ENCODE measurements at places on chromosomes 5 and 9. TPM values are rescaled to one million over a fixed set of nuclear protein-coding genes. Genes with fewer than 3 reads are reported as not detected.

SPAG8 gene
- 3.2 TPM for total RNA-seq

PCDHGC5 gene
- 3.2 TPM for total RNA-seq

FSD1L gene
- 4.8 TPM for total RNA-seq

IDNK gene
- 3.3 TPM for total RNA-seq

MSMP gene
- total RNA-seq, result not detected

AGTPBP1 gene
- 64.4 TPM for total RNA-seq

CSF2 gene
- not detected for total RNA-seq

FGF18 gene
- total RNA-seq, result 18.5 TPM

NUTM2F gene
- not detected for total RNA-seq

DNAJC25 gene
- total RNA-seq, result 5.3 TPM

DNA sequence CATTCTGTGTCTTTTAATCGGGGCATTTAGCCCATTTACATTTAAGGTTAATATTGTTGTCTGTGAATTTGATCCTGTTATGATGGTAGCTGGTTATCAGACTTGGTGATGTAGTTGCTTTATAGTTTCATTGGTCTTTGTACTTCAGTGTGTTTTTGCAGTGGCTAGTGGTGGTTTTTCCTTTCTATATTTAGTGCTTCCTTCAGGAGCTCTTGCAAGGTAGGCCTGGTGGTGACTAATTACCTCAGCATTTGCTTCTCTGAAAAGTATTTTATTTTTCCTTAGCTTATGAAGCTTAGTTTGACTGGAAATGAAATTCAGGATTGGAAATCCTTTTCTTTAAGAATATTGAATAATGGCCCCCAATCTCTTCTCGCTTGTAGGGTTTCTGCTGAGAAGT lies 156.9 kb downstream of the CNTLN start:
- no peak for DNase-seq

DNA sequence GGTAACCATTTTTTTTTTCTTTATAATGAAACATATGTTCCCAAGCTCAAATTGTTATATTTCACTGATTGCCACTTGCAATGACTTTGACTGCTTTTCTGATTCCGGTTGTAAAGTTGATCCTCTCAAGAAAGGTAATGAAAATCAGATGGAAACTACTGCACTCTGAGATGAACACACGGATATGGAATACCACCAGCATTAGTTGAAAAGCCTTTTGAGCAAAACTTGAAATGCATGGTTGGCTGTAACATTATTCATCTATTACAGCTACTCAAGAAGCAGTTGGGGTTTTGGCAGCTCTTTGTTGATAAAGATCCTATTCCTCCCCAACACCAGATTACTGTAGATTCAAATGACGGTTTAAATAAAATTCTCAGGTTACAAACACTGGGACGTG lies 591.6 kb upstream of the DMAC1 start:
- DNase-seq, result no peak

- DNase-seq, result no peak
These were observed 507.8 kb upstream of the MPDZ start for GRCh38 chr9:13787234-13787833.

DNA sequence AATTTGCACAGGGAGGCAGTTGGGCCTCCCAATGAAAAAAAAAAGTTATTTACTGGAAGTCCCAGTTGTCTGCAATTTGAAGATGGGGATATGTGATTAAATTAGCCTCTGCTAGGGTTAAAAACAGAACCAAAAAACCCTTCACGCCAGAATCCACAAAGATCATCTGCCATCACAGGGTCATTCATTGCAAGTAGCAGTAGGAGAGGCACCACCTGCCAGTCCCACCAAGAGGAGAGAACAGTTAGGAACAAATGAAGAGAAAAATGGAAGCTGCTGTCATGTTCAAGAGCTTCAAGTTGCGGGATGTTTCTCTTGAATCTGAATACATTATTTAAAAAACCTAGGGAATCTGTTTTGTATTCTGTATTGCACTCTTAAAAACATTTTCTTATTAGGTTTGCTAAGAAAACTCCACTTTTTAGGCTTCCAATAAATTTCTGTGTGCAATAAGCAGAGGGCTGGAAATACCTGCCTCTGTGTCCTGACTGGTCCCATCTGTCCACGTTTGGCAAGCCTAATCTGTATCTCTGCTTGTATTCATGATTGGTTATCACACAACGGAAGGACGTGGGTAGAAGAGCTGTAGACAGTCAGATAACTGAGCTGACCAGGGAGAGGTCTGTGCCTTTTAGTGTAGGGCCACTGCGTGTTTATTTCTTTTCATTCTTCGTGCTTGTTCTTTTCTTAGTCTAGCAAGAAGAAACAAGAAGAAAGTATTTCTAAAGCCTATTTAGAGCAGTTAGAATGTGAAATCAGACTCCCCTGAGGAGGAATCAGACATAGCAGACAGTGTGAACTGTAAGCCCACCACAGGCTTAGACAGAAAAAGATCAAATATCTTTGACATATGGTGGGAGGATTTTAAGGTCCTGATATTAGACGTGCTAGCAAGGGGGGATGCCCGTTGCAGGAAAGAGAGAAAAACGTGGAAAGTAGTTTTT lies 630.6 kb upstream of the SEMA6A start:
- DNase-seq, result no peak

- no peak for DNase-seq
These were observed 78.8 kb downstream of the SEMA6A start for GRCh38 chr5:116495786-116496357.

- DNase-seq, result no peak
These were observed 9.3 kb downstream of the WHRN start for GRCh38 chr9:114496011-114496410.

- DNase-seq, result no peak
These were observed 17.9 kb downstream of the ZSWIM6 start for GRCh38 chr5:61349935-61350334.

- no peak for DNase-seq
These were observed 2.7 kb downstream of the BTNL9 start for GRCh38 chr5:181042722-181043121.

DNA sequence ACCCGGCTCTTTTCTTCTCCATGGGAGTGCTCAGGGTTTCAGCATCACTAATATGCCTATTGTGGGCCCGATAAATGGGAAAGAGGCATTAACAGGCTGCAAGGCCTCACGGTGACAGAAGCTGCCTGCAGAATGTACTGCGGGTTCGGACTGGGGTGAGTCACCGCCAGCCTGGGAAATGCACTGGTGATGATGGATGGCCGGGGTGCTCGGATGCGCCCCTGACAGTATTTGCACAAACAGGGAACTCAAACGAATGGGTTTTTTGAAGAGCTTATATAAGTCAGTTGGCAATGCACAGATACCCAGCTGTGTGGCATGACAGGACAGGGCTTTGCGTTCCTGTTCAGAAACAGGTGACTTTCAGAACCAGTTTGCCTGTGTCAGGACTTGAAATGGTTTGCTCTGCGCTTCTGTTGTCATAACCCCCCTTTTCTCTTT lies 42.0 kb upstream of the PITX1 start:
- DNase-seq, result no peak

DNA sequence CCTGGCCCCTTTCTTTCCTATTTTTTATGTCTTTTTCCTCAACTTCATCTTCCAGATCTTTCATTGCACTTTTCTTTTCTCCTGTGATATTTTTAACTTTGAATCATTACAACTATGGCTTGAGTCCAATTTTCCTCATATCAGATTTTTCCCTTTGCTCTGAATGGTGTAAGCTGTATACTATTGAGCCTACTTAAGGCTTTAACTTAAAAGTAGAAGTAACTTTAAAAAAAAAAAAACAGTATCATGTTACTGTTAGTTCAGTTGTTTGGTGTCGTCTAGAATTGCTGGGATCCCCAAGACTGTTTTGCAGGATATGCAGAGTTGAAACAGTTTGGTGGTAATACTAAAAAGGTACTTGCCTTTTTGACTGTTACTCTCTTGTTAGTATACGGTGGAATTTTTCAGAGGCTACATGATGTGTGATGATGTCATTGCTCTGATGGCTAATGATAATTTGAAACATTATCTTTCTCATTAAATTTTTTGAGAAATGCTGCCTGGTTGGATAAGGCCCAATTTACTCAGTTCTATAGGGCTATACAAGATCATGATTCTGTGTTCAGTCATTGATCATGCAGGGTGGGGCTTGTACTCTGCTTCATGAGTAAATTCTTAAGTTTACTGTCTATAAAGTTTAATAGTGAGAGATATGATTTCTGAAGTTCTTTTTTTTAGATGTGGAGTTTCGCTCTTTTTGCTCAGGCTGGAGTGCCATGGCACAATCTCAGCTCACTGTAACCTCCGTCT lies 8.8 kb downstream of the NAA35 start:
- DNase-seq, result no peak

- DNase-seq, result no peak
These were observed 379.3 kb downstream of the CDH12 start for GRCh38 chr5:22473886-22474285.

- no peak for DNase-seq
These were observed 1738.8 kb downstream of the EFNA5 start for GRCh38 chr5:105931881-105932421.

DNA sequence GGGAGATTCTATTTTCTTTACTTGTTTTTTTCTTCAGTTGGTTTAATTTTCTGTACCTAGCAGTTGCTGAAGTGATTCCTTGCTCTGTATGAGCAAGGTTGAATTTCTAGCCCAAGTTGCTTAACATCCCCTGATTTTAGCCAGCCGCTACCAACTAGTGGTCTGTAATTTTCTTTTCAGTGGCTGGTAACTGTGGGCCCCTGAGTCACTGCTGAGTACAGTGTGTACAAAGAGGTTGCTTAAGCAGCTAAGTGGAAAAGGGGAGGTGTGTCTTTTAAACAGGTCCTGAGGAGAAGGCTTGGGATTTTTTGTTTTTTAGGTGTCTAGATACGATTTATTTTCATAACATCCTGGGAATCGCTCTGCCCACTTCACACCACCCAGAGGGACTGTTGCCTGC lies 254.7 kb downstream of the NR3C1 start:
- no peak for DNase-seq

GRCh38 chr5:31495336-31495735 lies 36.6 kb downstream of the DROSHA start:
- no peak for DNase-seq

DNA sequence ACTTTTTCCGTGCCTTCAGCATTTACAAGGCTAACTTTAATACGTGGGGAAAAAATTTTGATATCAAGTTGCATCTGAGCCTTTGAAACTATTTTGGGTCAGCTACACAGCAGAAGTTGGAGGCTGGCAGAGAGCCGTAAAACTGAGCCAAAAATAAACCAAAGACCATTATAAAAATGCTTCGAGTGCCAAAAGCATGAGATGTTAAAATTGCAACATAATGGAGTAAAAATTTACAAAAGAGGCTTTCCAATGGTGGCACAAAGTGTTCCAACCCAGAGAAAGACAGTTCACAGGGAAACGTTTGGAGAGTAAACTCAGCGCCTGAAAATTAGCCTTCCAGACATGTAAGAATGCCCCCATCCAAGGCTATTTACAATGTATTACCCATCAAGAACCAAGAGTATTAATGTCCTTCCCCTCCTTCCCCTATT lies 190.3 kb downstream of the TLE1 start:
- no peak for DNase-seq

DNA sequence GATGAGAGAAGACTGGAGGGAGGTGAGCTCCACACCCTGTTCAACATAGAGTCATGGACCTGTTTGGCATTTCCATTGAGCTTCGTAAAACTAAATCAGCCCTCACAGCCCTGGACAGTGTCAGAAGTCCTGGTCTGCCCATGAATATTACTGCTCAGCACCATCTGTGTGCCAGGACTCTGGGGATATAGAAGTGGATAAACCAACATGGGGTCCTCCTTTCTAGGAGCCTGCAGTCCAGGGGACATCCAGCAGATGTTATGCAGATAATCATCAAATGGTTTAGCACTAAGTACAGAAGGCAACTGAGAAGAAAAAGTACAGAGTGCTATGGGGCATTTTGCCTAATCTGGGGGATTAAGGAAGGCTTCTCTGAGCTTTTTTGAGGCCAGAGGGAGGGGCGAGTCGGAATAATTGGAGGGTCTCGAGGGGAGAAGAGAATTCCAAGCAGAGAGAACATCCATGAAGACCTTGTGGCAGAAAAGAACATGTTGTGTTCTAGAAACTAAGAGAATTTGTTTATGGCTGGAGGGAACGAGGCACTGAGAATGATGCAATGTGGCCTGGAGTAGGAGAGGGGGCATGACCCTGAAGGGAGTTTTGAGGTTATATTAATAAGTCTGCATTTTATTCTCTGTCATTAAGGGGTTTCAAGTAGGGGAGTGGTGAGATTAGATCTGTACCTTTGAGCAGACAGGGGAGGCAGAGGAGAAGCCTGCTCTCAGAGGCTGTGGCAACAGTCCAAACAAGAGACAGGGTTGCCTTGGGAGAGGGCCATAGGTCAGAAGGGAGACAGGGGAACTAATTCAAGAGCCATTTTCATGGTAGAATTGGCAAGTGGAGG lies 63.5 kb upstream of the SLC2A8 start:
- DNase-seq, result no peak

DNA sequence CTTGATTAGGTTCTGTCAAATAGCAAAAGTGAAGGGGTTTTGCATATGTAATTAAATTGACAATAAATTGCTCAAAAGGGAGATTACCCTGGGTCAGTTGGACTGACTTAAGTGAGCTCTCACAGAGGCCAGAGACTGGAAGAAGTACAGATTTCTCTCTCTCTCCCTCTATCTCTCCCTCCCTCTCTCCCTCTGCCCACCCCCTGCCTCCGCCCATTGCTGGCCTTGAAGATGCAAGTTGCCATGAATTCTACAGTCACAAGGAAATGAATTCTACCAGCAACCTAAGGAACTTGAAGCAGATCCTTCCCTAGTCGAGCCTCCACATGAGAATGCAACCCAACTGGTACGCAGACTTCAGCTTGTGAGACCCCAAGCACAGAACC lies 119.2 kb downstream of the LPAR1 start:
- DNase-seq, result no peak
